ENCODE measurements at places on chromosomes 13 and 19.
A peak's percentile ranks its signal among the peaks of the same experiment; 100 is the strongest.

DNA sequence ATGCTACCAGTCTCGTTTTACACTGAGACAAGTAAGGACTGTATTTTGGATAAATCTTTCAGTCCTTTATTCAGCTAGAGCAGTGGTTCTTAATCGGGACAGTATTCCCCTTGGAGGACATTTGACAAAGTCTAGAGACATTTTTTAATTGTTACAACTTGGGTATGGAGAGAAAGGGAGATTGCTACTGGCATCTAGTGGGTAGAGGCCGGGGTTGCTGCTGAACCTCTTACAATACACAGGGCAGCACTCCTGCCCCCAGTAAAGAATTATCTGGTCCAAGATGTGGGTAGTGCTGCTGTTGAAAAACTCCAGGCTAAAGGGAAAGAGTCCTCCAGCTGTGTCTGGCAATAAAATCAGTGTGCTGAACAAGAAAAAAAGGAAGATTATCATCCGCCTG, 334.8 kb downstream of the SLC7A1 start:
- DNase-seq: no peak

DNA sequence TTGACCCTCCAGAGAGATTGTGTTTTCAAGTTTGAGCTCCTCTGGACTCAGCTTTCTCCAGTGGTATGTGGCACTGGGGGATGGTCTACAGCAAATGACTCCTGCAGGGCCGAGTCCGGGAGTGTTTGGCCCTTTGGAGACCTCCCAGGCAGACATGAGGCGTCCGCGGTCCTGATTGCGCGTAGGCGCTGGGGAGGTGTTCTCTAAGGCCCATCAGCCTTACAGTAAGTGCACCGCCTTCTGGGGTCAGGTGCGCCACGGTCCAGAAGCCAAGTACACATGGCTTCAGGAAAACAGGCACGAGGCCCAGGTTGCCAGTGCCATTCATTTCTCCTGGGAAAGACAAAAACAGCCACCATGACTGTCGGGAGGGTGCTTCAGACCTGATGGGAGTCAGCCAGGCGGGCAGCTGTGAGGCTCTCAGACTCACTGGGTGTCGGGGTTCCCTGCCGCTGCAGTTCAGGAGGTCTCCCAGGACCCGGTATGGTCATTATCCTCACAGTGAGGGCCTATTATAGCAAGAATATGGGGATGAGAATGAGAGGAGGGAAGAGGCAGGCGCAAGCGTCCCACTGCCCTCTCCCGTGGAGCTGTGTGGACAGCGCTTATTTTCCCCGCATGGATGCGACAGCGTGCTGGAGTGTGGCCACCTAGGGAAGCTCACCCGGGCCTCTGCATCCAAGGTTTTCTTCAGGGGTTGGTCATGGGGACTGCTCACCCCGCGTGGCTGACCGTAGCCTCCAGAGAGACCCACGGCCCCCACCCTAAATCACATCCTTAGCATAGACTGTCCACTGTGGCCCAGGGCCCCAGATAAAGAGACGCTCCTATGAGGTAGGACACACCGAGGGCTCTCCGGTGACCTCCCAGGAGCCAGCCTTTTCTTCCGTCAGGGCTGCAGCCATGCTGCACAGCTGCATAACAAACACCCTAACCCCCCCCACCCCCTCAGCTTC, 21.8 kb downstream of the CCDC8 start:
- DNase-seq: peak; percentile 65

DNA sequence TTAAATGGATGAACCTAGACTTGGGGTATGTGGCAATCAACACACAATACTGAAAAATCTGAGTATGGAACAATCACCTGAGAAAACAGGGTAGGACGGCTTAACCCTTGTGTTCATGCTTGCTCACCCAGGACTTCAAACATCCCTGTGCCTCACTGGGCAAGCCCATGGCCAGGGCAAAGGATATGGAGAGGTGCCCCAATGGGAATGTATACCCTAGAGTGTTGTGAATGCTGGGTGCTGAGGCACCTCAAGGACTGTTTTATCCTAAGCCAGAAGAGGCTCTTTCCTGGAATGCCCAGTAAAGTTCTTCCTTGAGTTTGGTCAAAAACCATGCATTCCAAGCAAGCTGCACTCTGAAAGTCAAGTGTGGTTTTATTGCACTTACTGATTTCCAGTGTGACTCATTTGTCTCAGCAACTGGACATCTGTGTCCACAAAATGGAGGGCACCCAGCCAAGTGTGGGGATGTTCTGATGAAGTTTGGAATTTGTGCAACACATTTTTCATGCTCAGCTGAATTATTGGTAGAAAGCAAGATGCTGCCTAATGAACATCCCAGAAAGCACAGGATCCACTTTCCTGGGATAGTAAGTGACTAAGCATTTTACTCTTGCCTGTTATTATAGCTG, 531.3 kb downstream of the RFC3 start:
- no peak for DNase-seq

GRCh38 chr19:49120868-49121267, 1.5 kb downstream of the PPFIA3 start:
- DNase-seq: no peak

DNA sequence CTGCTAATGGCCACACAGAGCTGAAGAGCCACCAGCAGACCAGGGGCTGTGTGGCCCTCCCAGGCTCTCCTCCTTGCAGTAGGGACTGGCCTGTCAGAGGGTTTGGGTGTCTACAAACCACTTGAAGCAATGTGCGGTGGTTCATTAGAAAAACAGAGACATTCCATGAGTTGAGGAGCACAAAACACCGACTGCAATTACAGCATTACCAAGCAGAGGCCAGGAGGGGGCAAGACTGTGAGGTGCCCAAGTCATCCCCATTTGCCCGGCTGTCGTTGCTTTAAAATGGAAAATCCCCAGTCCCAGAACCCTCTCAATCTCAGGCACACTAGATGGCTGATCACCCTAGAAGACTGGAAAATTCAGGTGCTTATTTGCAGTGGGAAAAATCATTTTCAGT, 15.0 kb downstream of the TMTC4 start:
- DNase-seq: no peak

DNA sequence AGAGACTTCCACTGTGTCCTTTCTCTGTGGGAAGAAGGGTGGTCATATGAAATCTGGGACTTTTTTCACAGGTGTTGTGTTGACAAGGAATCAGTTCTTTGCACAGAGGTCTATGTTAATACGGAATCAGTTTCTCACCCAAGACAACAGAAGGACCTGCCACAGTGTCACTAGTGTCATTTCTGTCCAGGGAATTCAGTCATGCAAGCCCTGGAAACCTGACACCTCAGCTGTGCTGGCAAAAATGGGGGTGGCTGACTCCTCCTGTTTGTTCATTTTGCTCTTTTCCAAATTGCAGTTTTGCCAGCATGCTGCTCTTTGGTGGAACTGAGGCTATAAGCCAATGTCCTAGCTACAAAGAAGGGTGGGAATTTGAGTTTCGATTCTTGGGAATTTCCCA, 49.8 kb upstream of the ESD start:
- no peak for DNase-seq

GRCh38 chr19:49017666-49018351, 918 bp upstream of the LHB start:
- no peak for DNase-seq

DNA sequence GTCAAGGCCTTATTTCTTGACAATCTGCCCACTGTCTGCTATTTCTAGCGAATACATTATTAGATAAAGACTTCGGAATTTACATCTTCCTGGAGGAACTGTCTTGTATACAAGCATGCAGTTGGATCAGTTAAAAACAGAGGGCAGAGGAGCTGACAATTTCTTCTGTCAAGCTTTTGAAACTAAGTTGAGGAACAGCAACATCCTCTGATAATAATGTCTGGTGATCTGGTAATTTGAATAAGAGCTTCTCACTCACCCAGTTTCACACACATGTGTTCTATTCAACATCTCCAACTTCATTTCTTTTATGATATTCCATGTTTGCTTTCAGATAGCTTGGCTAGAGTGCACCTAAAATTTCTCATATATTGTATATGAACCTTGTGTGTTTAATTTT, 50.2 kb downstream of the MTMR6 start:
- DNase-seq: no peak

DNA sequence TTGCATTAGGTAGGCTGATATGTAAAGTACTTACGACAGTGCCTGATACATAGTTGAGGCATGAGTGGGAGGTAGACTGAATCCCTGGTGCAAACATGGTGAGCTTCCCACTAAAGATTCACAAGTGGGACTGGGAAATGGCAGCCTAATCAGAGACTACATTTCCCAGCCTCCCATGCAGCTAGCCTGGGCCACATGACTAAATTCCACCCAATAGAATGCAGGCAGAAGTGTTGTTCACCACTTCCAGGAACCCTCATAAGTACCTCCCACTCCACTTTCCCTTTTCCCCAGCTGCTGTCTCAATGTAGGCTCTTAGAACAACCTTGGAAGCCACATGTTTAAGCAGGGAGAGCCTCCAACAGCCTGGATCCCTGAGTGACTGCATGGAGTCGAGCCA, 104.9 kb downstream of the CACNA1A start:
- DNase-seq: no peak

- no peak for DNase-seq
Observed at GRCh38 chr13:113926301-113926761, 47.5 kb downstream of the C13orf46 start.

- peak; percentile 80 for DNase-seq
Observed at GRCh38 chr19:49937750-49938381, 8.6 kb upstream of the NUP62 start.

GRCh38 chr13:73106513-73107178, 47.8 kb downstream of the KLF5 start:
- DNase-seq: no peak

- no peak for DNase-seq
Observed at GRCh38 chr19:40524133-40524549, 52.5 kb upstream of the SHKBP1 start.

All from posterior cingulate gyrus (tissue), 11 donors.